ENCODE measurements at places on chromosomes 12 and 14.

DNA sequence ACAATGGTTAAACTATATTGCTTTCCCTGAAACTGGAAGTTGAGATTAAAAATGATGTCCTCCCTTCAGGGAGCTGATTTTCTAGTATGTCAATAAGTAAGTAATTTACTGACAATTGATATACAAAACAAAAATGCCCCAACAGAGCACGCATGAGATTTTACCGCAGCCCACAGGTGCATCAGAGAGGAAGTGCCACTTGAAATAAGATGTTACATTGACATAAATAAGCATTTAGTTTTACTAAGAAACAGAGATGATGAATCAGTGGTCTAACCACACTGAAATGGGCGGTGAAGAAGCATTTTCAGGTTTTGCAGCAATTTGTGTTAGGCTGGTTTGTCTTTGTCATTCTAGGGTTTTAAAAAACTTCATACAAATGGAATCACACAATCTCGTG is 8.8 kb upstream of the CLECL1 start:
- no peak for DNase-seq

DNA sequence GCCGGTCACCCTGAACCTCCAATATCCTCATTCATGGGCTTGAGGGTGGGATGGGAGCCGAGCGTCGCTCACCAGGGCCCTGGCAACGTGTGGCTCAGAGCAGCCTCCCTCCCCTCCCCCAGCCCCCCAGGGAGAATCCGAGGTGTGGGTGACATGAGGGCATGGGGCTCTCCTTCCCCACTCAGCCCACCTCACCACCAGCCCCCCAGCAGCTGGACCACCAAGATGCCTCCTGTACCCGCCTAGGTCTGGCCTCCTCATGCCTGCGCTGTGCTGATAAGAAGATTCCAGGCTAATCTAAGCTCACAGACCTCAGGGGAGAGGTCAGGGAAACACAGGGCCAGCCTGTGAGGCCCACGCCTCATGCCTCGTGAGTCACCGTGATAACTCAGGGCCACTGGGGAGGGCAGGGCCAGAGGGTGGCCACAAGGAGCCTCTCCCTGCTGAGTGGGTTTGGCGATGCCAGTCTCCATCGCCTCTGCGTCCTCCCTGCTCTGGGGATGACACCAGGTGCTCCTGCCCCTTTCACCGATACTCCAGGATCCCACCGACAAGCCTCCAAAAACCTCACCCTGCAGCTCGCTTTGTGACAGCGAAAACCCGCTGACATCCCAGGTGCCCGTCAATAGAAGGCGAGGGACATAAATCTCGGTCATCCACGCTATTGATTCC is 56.9 kb downstream of the TESC start:
- DNase-seq: peak; percentile 24

- peak; percentile 98 for DNase-seq
Observed at GRCh38 chr14:68577802-68578541, 214.9 kb downstream of the ZFP36L1 start.

- DNase-seq: no peak
Observed at GRCh38 chr14:101032433-101032832, 128.9 kb upstream of the RTL1 start.

GRCh38 chr12:32567296-32567674 is 111.8 kb upstream of the DNM1L start:
- no peak for DNase-seq

DNA sequence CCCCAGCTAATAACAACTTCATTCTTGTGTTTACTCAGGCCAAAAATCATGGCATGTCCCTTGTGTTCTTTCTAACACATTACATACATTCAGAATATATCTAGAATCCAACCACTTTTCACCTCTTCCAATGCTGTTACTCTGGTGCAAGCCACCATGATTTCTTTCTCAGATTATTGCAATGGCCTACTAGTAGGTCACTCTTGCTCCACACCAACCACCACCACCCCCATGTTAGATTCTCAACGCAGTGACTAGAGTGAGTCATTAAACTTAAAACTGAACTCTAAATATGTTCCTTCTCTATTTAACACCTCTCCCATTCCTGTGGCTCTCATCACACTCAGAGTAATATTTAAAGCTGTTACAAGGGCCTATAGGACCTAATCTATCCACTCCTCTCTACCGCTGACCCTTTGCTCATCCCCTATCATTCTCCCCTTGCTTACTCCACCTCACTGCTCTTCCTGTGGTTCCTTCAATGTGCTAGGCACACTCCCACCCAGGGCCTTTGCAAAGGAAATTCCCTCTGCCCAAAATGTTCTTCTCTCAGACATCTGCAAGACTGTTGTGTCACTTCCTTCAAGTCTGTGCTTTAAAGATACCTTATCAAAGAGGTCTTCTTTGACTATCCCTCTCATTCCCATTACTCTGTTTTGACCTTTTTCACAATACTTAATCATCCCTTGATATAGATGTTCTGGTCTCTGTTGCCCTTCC is 6.6 kb downstream of the RTN1 start:
- DNase-seq: no peak

DNA sequence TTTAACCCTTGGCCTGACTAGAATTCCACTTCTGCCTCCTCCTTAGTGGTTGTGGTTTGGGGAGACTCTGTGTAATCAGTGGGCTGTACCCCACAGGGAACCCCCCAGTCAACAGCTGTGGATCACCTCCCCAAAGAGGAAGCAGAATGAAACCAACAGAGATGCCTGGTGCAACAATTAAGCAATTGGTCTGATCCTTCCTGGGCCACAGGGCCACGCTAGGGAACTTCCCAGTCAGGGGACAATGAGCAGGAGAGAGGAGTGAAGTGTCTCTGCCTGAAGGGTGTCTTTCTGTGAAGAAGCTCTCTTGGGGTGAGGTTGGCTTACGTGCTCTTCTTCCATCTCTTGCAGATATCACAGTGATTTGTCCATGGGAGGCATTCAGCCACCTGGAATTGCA is 8.2 kb downstream of the PDE6H start:
- no peak for DNase-seq

DNA sequence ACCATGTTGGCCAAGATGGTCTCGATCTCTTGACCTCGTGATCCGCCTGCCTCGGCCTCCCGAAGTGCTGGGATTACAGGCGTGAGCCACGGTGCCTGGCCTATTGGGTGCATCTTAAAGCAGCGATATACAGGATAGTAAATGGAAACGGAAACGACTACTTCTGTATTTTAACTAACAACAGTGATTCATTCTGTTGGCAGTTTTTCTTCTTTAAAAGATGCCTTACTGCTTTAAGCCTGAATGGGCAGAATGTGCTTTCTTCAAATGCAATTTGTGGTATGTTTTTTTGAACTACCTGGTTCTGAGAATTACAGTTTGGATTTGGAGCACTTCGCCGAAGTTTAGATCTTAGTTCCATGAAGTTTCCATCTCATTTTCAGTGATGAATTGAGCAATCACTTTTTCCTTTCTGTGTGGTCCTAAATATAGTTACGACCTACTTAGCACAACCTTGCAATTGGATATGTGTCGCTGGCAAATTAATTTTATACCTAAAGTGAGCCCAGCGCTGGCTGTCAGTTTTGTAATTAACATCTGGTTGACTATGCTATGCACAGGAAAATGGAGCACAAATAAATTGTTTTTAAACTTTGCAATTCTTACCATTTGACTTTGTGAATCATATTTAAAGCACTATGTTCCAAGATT is 53.6 kb upstream of the EIF5 start:
- DNase-seq: no peak

GRCh38 chr14:105479431-105480158 is 5.0 kb downstream of the CRIP2 start:
- no peak for DNase-seq

DNA sequence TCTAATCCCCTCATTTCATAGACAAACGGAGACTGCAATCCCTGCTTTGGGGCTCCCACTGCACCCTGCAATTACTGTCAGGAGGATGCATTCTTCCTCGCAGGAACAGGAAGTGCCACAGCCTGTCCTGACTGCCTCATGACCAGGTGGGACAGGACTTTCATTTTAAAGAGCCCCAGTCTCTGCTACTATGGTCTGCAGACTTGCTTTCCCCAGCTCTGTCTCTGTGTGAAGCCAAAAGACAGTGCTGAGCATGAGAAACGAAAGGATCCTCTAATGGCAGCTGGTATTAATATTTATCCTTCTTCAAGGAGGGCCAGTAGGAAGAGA is 60.0 kb upstream of the PNMA1 start:
- no peak for DNase-seq

- DNase-seq: no peak
Observed at GRCh38 chr14:75010472-75011093, 7.9 kb downstream of the EIF2B2 start.
